Osteoblast (primary cell): ENCODE measurements at places on chromosomes 2 and 18. TPM values are rescaled to one million over a fixed set of nuclear protein-coding genes. Genes with fewer than 3 reads are reported as not detected.

Gene PROKR1
- total RNA-seq, result not detected in 2 replicates

- H3K27ac ChIP-seq, result peak overlapping the region; percentile 52
- H3K36me3 ChIP-seq, result no peaks in the 10 kb centered on the region
- H3K4me1 ChIP-seq, result peaks cover 12% of the 10 kb centered on the region
- H3K27me3 ChIP-seq, result no peaks in the 10 kb centered on the region
- peak overlapping the region; percentile 17 for H3K4me3 ChIP-seq
Measured at GRCh38 chr2:216031960-216032689, 18.8 kb upstream of the MREG start.

DNA sequence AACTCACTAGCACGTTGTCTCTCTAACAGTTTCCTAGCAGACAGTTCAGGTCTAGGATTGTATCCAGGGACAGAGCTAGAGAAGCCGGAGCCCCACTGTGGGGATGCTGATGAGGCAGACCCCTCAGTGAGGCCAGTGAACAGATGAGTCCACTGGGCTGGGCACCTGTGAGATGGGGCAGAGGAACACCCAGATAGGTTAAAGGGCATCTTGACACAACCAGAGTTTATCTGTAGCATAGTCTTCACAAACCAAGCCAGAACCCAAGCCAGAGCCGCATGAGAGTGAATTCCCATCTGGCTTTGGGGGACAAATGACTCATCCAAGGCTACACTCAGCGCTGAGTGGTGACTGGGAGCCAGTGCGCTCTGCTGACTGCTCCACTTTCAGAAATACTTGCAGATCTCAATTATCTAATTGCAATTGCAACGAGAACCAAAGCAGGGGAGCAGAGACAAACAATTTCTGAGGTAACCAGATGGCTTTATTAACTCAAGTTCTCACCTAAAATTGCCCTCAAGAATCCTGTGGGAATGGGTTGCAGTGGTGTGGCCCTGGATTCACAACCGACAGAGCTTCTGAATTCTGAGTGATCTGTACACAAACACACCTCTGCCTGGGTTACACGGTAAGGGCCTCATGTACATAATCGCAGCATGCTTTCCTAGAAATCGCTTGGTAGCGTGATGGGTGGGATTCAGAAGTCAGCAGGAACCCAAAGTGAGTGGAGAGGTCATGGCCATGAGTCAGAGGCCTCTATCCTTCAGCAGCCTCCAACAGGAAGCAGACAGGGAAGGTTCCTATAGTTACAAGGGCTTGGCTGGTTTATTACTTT lies 48.7 kb upstream of the MSH2 start:
- H3K27me3 ChIP-seq, result no peaks in the 10 kb centered on the region
- peak overlapping the region; percentile 48 for H3K27ac ChIP-seq
- H3K36me3 ChIP-seq, result no peaks in the 10 kb centered on the region
- H3K4me3 ChIP-seq, result no peak overlapping the region
- peaks cover 19% of the 10 kb centered on the region for H3K4me1 ChIP-seq

Gene PTH2R
- total RNA-seq, result under 0.01 TPM in 2 replicates

Gene ASAP2
- total RNA-seq, result 56.0 and 66.2 TPM in 2 replicates

Gene HNRNPLL
- 46.0 and 53.9 TPM in 2 replicates for total RNA-seq

GRCh38 chr2:215883799-215884198 lies 129.6 kb downstream of the MREG start:
- no peak overlapping the region for H3K4me3 ChIP-seq
- H3K27ac ChIP-seq, result peak overlapping the region; percentile 95
- peaks cover 44% of the 10 kb centered on the region for H3K4me1 ChIP-seq

DNA sequence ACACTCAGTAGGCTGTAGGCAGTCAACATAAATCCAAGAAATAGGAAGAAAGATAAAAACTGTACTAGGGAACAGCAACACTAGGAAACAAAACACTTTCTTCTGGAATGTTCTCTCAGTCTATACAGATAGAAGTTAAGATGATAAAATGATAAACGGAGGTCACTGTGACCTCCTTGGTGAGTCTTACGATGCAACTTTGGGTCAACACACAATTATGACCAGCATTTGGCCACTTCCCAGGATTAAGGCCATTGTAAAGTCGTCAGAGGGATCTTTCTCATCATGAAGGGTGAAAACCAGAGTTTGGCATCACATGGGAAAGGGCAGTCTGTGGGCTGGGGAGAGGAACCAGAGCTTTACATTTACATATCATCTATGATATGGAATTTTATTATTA lies 33.4 kb downstream of the LAMA3 start:
- peak overlapping the region; percentile 74 for H3K27ac ChIP-seq
- no peaks in the 10 kb centered on the region for H3K27me3 ChIP-seq
- no peaks in the 10 kb centered on the region for H3K36me3 ChIP-seq
- peaks cover 36% of the 10 kb centered on the region for H3K4me1 ChIP-seq
- no peak for DNase-seq

DNA sequence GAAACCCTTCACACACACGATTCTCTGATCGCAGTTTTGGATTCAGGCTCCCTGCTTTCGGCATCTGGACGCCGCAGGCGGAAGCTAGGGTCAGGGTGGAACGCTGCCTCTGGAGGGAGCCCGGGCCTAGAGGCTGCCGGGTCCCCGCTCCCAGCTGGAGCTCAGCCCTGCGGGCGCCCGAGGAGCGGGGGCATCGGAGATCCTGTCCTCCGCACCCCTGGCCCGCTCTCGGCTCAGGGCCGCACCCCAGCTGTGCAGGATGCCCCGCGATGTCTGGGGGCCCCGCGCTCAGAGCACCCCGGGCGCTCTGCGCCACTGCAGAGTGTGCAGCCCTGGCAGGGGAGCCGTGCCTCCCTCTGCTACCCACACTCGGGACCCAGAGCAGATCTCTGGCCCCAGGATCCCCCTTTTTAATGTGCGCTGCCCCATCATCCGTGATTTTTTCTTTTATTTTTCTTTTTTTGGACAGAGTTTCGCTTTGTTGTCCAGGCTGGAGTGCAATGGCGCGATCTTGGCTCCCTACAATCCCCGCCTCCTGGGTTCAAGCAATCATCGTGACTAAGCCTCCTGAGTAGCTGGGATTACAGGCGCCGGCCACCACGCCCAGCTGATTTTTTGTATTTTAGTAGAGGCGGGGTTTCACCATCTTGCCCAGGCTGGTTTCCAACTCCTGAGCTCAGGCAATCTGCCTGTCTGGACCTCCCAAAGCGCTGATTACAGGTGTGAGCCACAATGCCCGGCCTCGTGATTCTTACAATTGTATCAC lies 54.8 kb upstream of the TUBA3E start:
- no peaks in the 10 kb centered on the region for H3K36me3 ChIP-seq
- no peak overlapping the region for H3K27ac ChIP-seq
- peaks cover 21% of the 10 kb centered on the region for H3K27me3 ChIP-seq
- H3K4me1 ChIP-seq, result no peaks in the 10 kb centered on the region
- DNase-seq, result peak; percentile 85

- peak within 1 kb of the TSS; percentile 94 for H3K4me3 ChIP-seq
- peak; percentile 94 for DNase-seq
- H3K27me3 ChIP-seq, result no peaks in the 10 kb centered on the region
- H3K4me1 ChIP-seq, result peaks cover 14% of the 10 kb centered on the region
- peak within 1 kb of the TSS; percentile 70 for H3K27ac ChIP-seq
Measured at GRCh38 chr2:96305091-96305978, at the start of gene SNRNP200. Gene SNRNP200 (minus strand): TSS chr2:96305546. CDS start chr2:96305437, 109 bp downstream.

Gene FZD7
- 64.8 and 73.8 TPM in 2 replicates for total RNA-seq

DNA sequence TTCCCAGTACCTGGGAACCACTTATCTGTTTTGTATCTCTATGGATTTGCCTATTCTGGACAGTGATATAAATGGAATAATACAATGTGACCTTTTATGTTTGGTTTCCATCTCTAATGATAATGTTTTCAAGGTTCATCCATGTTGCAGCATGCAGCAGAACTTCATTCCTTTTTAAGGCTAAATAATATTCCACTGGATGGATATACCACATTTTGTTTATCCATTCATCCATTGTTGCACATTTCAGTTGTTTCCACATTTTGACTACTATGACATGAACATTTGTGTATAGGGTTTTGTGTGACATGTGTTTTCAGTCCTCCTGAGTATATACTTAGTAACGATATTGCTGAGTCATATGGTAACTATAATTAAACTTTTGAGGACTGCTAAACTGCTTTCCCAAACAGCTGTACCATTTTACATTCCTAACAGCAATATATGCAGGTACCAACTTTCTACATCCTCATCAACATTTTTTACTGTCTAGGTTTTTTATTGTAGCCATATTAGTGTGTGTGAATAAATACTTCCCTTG lies 17.7 kb upstream of the MARCHF7 start:
- H3K27me3 ChIP-seq, result no peaks in the 10 kb centered on the region
- H3K27ac ChIP-seq, result no peak overlapping the region
- H3K36me3 ChIP-seq, result no peaks in the 10 kb centered on the region
- DNase-seq, result no peak
- H3K4me3 ChIP-seq, result no peak overlapping the region
- H3K4me1 ChIP-seq, result no peaks in the 10 kb centered on the region

DNA sequence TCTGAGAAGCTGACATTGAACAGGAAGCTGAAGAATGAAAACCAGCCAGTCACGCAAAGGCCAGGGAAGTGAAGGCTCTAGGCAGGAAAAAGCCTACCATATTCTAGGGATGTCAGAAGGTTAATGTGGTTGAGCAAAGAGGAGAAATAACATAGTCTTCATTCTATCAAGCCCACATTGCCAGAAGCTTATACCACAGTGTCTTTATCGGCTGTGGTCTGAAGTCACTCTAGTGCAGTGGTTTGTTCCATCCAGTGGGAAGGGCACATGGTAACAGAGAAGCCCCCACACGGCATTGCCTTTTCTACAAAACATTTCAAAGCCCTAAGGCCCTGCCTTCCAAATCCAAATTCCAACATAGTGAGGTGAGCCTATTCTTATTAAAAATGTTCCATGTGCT lies 311.3 kb downstream of the TNS1 start:
- DNase-seq, result no peak
- no peaks in the 10 kb centered on the region for H3K36me3 ChIP-seq
- H3K4me1 ChIP-seq, result peaks cover 43% of the 10 kb centered on the region
- peak overlapping the region; percentile 65 for H3K27ac ChIP-seq

Gene ALPP
- not detected in 2 replicates for total RNA-seq

DNA sequence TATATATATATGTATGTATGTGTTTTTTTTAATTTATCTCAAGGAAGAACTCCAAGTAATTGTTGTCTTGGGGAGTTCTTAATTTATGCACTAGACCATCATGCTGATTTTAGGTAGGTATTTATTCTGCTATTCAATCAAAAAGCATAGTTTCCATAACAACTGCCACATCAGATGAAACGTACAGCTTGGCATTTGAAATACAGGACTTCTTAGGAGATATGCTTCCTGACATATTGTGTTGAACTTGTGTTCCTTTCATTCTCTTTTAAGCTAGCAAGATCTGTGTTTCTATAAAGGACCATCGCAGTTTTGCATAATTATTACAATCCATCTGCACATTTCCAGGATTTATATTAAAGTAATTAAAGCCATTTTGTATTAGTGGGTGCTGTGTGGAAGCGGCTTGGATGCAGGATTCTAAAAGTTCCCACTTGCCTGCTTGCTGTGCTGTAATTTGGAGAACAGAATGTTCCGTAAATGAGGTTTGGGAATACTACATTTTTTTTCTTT lies 343.5 kb upstream of the FANCL start:
- no peaks in the 10 kb centered on the region for H3K27me3 ChIP-seq
- no peak overlapping the region for H3K4me3 ChIP-seq
- no peak overlapping the region for H3K27ac ChIP-seq
- no peaks in the 10 kb centered on the region for H3K4me1 ChIP-seq

DNA sequence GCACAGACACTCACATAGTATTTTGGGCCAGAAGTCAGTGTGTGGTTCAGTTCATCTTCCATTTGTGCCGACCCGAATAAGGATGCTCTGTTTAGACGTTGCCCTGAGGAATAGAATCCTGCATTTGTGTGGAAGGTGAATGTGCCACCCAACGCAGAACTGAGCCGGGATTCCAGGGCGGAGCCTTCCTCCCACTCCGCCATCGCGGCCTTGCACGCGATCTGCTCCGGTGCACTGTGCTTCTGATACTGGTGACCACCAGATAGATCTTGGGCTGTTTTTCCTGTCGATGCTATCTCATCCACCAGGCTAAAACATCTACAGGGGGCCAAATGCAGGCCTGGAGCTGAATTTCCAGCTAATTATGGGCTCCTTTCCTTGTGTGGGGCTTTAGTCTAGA lies 29.6 kb upstream of the SNTG2 start:
- no peaks in the 10 kb centered on the region for H3K4me1 ChIP-seq
- H3K27ac ChIP-seq, result no peak overlapping the region

- DNase-seq, result no peak
- no peaks in the 10 kb centered on the region for H3K36me3 ChIP-seq
- no peak overlapping the region for H3K4me3 ChIP-seq
- H3K27ac ChIP-seq, result no peak overlapping the region
- no peaks in the 10 kb centered on the region for H3K4me1 ChIP-seq
Measured at GRCh38 chr2:126797622-126798275, 100.9 kb upstream of the TEX51 start.

DNA sequence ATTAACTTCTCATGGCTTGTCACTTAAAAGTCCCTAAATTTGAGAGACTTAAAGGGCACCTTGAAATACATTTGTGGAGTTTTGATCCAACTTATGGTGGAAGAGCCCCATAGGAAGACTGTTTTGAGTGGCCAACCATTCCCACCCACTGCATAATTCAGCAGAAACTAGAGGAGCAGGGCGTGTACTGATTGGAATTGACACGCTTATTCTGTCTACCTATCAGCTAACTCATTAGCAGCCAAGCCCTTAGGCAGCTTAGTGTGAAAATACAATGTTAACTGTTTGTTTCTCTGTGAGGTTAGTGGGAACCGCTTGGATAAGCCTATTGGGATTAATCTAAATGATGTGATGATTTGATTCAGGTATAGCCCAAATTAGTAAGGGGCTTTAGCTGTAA lies 6.4 kb downstream of the LGALSL start:
- H3K27me3 ChIP-seq, result no peaks in the 10 kb centered on the region
- no peak overlapping the region for H3K4me3 ChIP-seq
- no peak overlapping the region for H3K27ac ChIP-seq
- DNase-seq, result no peak

Gene TLX2
- total RNA-seq, result under 0.01 and 0.36 TPM in 2 replicates

DNA sequence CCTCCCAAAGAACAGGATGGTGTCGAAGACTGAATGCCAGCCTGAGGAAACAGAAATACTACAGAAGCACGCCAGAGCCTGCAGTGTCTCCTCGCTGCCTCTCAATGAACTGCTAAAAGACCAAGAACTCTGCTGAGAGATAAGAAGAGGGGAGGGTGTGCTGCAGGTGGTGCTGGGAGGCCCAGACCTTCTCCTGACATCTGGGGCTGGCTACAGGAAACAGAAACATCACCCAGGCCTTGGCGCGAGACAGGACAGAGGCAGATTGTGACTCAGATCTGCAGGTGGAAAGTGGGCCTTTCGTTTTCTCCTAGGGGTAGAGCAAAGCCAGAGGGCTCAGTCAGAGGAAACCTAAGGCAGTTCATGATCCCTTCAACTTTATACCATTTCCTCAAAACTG lies 250.3 kb upstream of the TCF4 start:
- H3K4me3 ChIP-seq, result no peak overlapping the region
- DNase-seq, result no peak
- no peaks in the 10 kb centered on the region for H3K36me3 ChIP-seq
- H3K27me3 ChIP-seq, result no peaks in the 10 kb centered on the region

Gene CCDC195
- total RNA-seq, result not detected in 2 replicates
